ENCODE measurements at places on chromosomes 1 and 21.

- no peak for DNase-seq
These were observed 32.6 kb downstream of the PTGFRN start for GRCh38 chr1:116942344-116942743.

GRCh38 chr21:42777064-42777756 lies 102.1 kb downstream of the WDR4 start:
- no peak for DNase-seq

DNA sequence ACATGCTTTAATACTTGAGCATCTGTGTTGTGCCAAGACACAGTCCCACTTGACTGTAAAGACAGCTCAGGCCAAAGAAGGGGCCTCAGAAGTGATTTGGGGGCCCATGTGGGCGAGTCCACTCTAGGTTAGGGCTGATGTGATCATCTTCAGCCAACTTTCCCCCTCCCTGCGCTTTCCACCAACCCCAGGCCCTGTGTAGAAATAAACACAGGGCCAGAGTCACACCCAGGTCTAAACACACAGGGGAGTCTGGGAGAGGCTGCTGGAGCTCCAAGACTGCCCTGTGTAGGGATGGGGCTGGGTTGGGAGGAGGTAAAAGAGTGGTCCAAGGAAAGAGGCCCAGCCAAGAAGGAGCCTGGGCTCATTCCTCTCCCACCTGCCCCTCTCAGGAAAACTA lies 2.5 kb upstream of the WNT2B start:
- DNase-seq = no peak

DNA sequence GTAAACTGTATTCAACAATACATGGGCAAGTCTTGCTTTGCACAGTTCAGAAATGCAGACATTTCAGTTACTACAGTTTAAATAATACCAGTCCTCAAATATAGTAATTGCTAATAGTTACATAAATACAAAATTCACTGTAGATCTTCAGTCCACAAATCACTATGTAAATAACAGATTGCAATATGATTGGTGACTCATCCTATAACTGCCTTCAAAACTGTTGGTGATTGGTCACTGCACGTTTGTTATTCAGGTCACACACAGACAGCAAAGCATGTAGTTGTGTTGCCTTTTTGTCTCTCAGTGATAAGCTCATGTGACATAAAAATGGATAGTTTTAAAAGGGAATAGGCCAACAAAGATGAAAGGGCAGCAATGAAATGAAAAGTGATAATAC lies 186.5 kb upstream of the CTTNBP2NL start:
- no peak for DNase-seq

- no peak for DNase-seq
These were observed 23.8 kb downstream of the CACNA1S start for GRCh38 chr1:201088395-201088794.

GRCh38 chr1:96409689-96410088 lies 311.9 kb upstream of the PTBP2 start:
- no peak for DNase-seq

DNA sequence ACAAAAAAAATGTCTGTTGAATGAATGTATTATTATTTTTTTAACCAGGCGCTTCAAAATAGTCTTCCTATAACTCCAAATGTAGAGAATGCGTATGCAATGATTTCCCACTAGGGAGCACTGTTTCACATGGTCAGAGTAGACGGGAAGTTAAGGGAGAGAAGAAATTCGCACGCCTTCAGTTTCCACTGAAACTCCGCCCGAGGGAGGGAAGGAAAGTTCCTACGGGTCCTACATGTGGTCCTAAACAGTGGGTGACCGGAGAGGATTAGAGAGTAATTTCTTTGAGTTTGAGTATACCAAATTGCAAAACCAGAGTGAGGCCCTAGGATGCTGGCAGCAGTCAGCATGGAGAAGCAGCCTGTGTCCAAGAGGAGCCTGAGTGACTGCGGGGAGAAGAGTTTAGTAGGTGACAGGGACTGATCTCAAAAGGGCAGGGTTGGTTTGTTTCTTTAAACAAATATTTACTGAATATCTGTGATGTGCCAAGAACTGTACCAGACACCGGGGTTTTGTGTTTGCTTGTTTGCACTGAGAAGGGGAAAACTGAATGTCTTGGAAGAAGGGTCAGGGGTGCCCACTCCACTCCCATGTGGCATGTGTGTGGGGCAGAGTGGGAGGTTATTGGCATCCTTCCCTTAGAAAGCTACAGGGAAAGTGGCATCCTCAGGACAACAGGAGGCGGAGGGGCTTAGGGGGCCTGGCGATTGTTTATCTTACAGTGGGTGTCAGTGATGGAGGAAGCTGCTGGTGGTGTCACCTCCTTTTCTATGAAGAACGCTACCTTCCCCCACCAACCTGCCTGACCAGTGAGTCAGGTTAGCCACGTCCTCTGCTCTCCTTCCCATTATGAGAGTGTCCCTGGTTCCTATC lies 22.8 kb downstream of the RNU5D-1 start:
- no peak for DNase-seq

GRCh38 chr1:236108027-236108648 lies 34.2 kb upstream of the GPR137B start:
- no peak for DNase-seq

DNA sequence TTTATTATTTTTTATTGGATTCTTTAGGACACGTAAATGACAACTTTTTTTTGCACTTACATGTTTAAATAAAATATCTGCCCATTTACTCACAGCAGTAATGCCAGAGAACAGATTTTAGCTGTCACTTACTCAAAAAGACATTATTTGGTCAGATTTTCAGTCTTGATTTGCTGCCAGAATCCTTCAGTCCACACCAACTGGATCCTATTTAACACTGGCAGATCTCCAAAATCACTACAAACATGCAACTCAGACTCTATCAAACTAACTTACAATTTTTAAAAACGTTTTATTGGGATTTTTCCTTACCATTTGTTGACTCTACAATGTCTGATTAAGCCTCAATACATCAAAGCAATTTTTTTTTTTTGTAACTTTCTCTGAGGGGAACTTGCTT lies 11.1 kb downstream of the ATP6V1G3 start:
- peak; percentile 76 for DNase-seq

DNA sequence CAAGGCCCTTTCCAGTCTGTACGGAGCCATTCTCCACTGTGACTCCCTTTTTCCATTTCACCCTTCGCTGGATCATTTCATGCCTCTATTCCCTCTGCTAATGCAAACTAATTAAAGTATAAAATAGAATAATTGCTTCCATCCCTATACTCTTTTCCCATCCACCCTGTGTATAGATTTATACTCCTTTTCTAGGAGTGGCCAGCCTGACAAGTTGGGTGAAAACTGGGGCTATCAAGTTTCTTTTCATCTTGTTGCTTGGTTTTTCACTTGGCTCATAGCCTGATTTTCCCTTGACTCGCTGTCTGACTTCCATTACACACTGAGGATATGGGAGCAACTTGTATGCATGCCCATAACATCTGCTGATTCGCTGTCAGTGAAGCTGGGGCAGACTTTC lies 107.0 kb downstream of the PLXNA2 start:
- DNase-seq = no peak

DNA sequence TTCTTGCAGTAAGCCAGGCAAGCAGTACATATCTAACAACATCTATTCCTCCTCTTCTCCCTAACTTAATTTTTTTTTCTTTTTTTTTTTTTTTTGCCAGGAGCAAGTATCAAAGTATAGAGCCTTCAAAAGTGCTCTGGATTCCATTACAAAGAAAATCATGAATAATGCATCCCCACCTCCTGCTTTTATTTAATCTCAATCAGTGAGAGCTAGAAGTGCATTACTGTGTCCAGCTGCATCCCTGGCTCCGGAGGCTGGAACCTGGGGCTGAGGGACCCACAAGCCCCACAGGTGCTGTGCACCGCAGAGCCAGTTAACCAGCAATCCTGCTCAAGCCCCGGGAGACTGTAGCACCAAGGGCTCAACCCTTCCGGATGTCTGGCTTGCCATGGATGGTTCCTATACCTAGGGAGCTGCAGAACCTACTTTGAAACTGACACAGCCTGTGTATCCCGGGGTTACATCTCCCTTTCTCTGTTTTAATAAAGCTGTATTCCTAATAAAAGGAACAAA lies 455.9 kb upstream of the RUNX1 start:
- DNase-seq = no peak

GRCh38 chr1:164562947-164563520 lies 4.0 kb downstream of the PBX1 start:
- DNase-seq = no peak

GRCh38 chr1:37677143-37677439 lies 15.2 kb upstream of the CDCA8 start:
- DNase-seq = no peak

- no peak for DNase-seq
These were observed 86.4 kb downstream of the TMEM53 start for GRCh38 chr1:44587796-44588460.

DNA sequence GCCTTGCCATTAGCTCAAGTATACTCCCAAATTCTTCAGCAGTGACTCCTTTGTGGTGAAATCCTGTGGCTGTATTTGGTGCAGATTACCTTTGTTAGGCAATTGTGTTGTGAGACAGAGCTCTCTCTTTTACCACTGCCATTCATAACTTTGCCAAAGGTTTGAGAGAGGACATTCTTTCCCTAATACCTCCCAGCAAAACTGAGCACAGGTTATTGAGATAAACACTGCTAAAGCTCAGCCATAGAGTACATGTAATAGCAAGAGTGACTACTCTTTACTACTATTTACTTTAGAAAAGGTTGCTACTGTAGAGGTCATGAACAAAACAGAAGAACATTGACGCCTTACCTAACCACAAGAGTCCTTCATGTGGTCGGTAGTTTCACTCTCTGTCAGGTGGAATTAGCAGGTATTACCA lies 514.0 kb upstream of the ADAMTS5 start:
- no peak for DNase-seq

GRCh38 chr1:112527266-112528010 lies 18.7 kb downstream of the WNT2B start:
- peak; percentile 65 for DNase-seq

- no peak for DNase-seq
These were observed 371.9 kb upstream of the ESRRG start for GRCh38 chr1:217095050-217095622.

GRCh38 chr1:115373305-115373704 lies 35.3 kb upstream of the NGF start:
- DNase-seq = peak; percentile 66

GRCh38 chr1:202160377-202160940 lies at the start of gene PTPN7:
PTPN7 (minus strand) TSS chr1:202160602; CDS start chr1:202159402, 1,200 bp downstream.
- no peak for DNase-seq

DNA sequence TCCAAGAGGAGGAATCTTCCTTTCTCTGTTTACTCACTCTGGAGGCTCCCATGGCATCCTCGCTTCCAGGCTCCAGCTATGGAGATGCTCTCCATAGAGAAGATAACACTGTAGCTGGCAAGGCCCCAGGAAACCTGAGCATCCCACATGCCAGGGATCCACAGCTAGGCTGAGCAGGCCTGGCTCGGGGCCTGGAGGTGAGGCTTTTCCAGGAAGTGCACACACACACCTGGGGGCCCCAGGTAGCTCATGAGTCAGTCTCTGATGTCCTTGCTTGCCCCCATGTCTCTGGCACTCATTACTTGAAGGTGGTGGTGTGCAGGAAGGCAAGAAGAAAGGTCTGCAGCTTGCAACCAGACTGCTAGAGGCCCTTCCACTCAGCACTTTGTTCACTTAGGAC lies 5.5 kb upstream of the LCE5A start:
- DNase-seq = no peak

DNA sequence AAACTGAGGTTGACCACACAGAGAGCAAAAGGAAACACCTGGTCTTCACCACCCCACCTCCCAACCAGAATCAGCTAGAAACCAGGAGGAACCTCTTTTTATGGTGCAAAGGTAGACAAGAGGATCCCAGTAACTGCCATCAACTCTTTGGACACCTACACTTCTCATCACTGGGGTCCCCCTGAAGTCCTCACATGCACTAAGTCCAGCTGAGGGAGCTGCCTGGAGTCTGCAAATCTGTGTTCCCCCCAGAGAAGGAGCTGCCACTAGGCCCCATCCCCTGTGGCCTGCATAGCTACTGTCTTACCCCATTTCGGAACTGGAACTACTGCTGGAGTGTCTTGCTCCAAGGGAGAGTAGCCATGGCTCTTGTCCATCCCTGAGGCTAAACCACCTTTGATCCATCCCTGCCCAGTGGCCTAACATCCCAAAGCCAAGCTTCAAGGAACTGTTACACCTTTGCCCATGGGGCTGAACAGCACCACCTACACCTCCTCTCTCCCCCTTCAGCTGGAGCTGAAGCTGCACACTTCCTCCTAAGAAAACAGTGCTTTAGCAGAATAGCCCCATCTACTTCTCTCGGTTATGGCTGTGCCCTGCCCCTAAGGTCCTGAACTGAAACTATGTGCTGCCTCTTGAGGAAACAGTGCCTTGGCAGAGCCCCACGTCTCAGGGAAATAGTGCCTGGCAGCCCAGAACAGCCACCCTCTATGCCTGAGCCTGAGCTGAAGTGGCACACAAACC lies 85.4 kb upstream of the CD53 start:
- no peak for DNase-seq

- no peak for DNase-seq
These were observed 19.0 kb downstream of the DPH5 start for GRCh38 chr1:101006553-101006952.

- DNase-seq = no peak
These were observed 225.1 kb downstream of the PLA2G4A start for GRCh38 chr1:187053876-187054275.

GRCh38 chr1:211627259-211627658 lies 48.2 kb downstream of the NEK2 start:
- no peak for DNase-seq

DNA sequence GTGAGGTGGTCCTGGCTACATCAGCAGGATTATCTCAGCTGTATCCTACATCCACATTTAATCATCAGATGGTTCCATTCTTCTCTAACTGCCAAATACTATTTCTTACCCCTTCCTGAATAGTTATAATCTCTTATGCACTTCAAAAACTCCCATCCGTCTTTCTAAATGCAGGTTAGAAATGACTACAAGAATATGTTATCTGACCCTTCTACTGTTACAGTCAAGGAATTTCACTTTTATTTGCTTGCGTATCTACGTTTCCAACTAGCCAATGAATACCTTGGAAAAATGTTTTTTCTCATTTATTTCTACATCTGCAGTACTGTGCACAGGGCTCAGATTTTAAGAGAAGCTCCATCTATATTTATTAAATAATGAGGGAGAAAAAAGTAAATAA lies 709.9 kb downstream of the KCNT2 start:
- DNase-seq = no peak

DNA sequence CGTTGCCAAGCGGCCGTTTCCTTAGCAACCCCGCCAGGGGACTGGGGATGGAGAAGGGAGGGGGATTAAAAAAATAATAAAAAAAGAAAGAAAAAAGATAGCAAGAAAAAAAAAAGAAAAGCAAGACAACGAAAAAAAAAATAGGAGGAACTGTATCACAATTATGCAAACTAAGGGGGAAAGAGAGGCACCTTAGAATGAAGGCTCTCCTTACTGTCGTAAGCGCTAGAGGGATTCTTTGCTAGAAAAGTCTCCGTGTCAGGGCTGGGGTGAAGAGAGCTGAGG lies 625 bp upstream of the NEGR1 start:
- no peak for DNase-seq

DNA sequence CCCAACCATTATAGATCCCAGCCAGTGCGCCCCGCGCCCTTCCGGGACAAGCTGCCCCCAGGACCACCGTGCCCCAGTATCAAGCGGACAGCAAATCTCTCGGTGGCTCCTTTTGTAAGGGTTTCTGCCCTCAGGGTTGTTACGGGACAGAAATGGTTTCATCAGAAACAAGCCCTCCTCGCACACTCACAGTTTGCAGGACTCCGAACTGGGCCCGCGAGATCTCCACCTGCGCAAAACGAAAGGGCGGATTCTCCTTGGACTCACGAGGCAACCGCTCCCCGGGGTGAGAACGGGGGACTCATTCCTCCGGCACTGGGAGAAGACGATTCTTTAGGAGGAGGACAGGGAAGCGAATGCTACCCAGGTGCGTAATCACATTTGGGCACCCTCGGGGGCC lies 51.1 kb upstream of the H6PD start:
- DNase-seq = no peak

Data from skeletal muscle cell (primary cell).